ENCODE measurements at places on chromosomes 3 and 15.
A peak's percentile ranks its signal among the peaks of the same experiment; 100 is the strongest.

- no peak for DNase-seq
Measured at GRCh38 chr15:38111070-38111469, 141.6 kb upstream of the SPRED1 start.

DNA sequence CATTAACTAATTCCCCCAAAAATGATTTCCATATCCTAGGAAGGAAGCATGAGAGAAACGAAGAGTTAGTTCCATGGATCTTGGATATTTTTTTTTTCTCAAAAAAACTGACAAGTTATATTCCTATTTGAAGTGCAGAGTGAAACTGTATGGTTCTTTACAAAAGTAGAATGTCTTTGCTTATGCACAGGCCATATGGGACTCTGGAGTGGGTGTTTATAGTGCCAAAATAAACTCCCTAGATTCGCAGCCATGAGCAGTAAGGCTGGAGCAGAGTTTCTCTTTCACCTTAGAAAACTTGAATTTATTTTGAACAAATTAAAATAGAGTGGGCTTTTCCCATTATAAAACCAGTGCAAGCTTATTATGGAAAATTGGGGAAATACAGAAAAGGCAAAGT, 239.7 kb downstream of the PDCD6IP start:
- no peak for DNase-seq

- DNase-seq = no peak
Measured at GRCh38 chr15:88191812-88192165, 64.8 kb downstream of the NTRK3 start.

DNA sequence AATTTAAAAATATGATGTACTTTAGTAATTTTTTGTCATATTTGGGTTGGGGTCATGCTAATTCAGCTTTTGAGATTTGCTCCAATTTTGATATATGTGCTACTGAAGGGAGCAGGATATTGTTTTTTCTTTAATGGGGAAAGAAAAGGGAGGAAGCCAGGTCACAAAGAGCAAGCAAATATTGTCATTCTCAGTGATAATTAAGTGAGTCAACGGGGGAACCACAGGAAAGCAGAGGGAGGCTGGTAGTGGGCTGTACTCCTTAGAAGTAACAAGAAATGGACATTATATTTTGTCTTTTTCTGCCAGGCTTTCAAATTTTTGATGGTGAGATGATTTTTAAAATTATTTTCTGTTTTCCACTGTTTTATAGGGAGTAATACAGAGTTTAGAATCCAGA, 45.6 kb upstream of the NMD3 start:
- no peak for DNase-seq

- DNase-seq = no peak
Measured at GRCh38 chr3:89488800-89489580, 381.6 kb downstream of the EPHA3 start.

- peak; percentile 83 for DNase-seq
Measured at GRCh38 chr3:139111392-139112229, 66.9 kb upstream of the PRR23C start.

DNA sequence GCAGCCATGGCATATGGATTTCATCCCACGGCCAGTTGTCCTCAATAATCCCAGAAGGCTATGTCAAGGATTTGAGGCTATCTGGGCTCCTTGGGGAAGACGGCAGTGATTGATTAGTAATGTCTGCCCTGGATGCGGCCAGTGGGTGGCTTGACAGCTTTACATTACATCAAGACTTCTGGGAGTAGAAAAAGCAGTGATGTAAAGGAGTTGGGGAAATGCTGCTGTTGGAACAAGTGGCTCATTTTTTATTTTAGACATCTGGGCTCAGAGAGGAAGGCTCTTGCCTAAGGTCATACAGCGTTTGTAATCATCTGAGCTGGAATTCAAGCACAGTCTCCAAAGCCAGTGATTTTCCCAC, 94.1 kb downstream of the FLNB start:
- no peak for DNase-seq

- peak; percentile 21 for DNase-seq
Measured at GRCh38 chr3:98612996-98613517, 19.6 kb upstream of the CPOX start.

- no peak for DNase-seq
Measured at GRCh38 chr3:142027735-142028134, 121.6 kb downstream of the TFDP2 start.

- DNase-seq = no peak
Measured at GRCh38 chr15:70323111-70323851, 225.6 kb upstream of the TLE3 start.

DNA sequence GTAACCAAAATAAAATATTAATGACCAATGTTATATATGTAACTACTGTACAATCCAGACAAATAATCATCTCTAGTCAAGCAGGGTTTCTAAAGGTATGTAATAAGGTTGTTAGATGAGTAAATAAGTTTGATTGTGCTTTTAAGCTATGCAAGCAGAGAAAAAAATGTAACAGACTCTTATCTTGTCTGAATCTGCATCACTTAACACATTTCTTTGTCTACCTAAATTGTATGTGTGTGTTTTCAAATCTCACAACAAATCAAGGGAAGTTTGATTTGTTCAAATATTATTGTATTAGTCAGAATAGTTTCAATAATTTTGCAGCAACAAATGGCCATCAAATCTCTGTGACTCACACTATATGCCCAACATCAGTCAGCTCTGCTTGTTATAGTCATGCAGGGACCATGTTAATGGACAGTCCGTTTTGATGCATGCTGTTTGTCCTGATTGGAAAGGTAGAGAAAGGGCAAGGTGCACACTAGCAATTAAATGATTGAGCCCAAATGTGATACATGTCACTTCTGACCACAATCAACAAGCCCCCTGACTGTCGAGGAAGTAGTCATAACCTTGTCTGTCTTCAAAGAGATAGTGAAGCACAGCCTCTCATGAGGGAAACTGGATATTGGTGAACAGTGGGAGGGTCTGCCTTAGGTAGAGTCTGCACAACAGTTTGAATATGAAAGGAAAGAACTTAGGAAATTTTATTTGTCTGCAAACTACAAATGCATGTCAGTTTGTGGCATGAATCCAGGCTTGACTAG, 349.4 kb upstream of the SATB1 start:
- DNase-seq = no peak

GRCh38 chr3:23938688-23939087, 6.4 kb upstream of the NR1D2 start:
- no peak for DNase-seq

DNA sequence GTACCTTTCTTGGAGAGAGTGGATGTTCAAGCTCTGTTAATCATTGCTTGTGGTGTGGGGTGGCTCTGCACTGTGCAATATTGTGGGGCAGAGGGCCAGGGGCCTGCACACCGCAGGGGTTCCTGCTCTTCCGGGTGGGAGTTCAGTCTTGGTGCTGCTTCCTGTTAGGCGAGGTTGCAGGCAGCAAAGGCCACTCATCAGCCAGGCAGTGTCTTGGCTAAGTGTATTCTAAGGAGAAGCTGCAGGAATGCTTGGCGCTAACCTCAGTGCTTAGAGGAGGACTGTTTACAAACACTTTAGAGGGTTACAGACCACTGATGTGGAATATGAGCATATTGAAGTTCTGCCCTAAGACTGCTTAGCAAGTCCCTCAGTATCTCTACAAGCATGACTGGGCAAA, 81.7 kb downstream of the CEP63 start:
- no peak for DNase-seq

GRCh38 chr3:139534992-139535879, 4.3 kb downstream of the RBP1 start:
- peak; percentile 75 for DNase-seq

- no peak for DNase-seq
Measured at GRCh38 chr3:10116138-10116460, 624 bp downstream of the BRK1 start.

GRCh38 chr3:169295912-169296570, 367.5 kb downstream of the MECOM start:
- DNase-seq = no peak

GRCh38 chr15:69421498-69421897, 7.3 kb downstream of the KIF23 start:
- no peak for DNase-seq

DNA sequence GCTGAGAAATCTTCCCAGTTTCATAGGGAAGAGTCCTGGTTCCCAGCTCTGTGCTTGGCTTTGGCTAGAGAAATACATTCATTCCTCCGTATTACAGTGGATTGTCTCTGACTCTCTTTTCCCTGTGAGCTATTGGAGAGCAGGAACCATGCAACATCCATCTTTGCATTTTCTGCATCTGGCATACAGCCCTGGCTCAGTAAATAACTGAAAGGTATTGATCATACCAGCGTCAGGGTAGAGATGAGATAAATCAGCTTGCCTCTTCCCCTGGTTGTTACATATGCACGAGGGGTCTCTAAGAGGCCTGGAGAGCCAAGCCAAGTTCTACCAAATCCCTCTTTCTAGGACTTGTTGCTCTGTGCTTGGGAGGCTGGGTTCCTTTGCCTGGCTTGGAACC, 35.2 kb downstream of the FOXB1 start:
- DNase-seq = no peak

DNA sequence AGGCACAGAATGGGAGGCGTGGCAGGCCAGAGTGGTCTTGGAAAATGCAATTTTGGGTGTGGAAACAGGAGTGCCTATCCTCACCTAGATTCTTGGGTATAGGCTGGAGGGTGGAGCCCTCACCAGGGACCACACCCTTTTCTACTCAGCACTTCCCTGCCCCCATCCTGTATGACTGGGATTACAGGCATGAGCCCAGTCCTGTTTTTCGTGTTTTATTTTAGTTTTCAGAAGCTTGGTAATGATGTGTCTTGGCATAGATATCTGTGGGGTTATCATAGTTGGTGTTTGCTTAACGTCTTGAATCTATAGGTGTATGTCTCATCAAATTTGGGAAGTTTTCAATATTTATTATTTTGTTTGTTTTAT, 248.7 kb upstream of the CBLB start:
- no peak for DNase-seq

DNA sequence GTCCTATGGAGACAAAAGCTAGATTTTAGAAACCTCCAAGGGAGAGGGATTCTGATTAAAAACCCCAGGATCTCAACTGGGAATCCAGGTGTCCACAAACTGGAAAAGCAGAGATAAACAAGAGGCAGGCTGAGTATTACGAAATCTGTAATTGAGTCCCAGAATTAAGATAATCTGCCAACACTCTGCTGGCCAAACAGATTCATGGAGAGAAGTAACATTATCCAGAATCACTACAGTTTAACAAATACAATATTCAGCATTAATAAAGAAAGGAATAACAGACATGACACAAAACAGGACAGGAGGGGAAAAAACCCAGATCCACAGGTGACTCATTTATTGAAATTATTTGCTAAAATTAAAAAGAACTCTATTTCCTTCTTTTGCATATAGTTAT, 227.2 kb upstream of the NANOGP8 start:
- DNase-seq = no peak

DNA sequence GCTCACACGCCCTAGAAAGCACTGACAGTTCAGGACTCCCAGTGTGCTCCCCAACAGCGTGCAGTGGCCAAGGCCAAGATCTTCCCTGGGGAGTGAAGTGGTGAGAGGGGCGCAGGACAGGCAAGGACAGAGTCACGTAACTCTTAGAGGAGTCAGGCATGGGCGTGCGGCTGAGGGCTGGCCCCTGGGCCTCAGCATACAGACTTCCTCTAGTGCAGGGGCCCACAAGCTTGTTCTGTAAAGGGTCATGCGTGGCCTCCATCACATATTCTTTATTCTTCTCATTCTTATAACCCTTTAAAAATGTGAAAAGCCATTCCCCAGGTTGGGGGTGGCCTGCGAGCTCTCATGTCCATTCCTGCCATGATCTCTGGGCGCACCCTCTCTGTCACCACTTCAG, 25.2 kb downstream of the TMEM43 start:
- DNase-seq = no peak

GRCh38 chr15:101406036-101406435, 83.5 kb downstream of the PCSK6 start:
- no peak for DNase-seq

DNA sequence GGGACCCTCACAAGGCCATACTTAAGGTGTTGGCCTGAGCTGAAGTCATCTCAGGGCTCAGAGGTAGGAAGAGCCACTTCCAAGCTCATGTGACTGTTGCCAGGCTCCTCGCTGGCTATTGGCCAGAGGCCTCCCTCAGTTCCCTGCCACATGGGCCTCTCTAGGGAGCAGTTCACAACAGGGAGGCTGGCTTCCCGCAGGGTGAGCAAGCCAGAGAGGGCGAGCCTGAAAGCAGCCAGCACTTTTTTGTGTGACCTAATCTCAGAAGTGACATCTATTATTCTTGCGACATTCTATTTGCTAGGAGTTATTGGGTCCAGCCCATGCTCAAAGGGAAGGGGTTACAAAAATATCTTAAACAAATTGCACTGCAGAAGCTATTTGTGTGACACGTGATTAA, 201.4 kb downstream of the SSR3 start:
- no peak for DNase-seq
